ENCODE measurements at places on chromosomes 1 and 21.

GRCh38 chr1:37305841-37306240 lies 168.5 kb upstream of the ZC3H12A start:
- DNase-seq, result no peak

GRCh38 chr1:185727726-185728125 lies 6.5 kb upstream of the HMCN1 start:
- DNase-seq, result no peak

DNA sequence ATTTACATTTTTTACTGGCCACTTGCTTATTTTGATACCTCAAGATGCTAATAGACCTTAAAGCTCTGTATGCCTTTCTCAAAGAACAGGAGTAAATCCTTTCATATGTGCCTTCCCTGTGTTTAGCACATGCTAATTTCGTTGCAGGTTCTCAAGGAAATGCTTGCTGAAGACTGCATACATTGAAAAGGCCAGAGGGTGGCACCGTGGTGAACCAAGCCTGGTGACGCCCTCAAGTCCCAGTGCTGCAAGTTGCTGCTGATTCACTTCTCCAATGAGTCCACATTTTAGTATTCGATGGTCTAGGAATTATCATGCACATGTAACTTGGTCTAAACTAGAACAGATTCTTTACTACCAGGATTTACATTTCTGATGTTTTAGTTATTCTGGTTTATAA lies 94.1 kb downstream of the CLDN17 start:
- DNase-seq, result no peak

DNA sequence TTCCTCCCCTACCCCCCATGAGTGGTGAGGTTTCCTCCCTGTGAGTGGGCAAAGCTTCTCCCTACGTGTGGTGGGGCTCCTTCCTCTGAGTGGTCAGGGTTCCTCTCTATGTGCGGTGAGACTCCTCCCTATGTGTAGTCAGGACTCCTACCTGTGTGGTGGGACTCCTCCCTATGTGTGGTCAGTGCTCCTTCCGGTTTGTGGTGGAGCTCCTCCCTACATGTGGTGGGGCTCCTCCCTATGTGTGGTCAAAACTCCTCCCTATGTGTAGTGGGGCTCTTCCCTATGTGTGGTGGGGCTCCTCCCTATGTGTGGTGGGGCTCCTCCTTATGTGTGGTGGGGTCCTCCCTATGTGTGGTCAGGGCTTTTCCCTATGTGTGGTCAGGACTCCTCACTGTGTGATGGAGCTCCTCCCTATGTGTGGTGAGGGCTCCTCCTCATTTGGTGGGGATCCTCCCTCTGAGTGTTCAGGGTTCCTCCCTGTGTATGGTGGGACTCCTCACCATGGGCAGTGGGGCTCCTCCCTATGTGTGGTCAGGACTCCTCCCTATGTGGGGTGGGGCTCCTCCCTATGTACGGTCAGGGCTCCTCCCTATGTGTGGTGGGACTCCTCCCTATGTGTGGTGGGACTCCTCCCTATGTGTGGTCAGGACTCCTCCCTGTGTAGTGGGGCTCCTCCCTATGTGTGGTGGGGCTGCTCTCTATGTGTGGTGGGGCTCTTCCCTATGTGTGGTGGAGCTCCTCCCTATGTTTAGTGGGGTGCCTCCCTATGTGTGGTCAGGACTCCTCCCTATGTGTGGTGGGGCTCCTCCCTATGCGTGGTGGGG lies 29.1 kb downstream of the PRSS38 start:
- DNase-seq, result no peak

DNA sequence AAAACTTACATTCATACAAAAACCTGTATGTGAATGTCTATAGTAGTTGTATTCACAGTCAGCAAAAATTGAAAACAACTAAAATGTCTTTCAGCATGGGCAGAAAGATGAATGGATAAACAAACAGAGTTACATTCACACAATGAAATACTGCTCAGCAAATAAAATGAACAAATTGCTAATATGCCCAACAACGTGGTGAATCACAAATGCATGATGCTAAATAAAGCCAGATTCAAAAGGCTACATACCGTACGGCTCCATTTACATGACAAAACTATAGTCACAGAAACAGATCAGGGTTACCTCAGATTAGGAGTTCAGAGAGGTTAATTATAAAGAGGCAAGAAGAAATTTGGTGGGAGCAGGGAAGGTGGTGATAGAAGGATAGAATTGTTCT lies 100.7 kb upstream of the KCTD3 start:
- no peak for DNase-seq

DNA sequence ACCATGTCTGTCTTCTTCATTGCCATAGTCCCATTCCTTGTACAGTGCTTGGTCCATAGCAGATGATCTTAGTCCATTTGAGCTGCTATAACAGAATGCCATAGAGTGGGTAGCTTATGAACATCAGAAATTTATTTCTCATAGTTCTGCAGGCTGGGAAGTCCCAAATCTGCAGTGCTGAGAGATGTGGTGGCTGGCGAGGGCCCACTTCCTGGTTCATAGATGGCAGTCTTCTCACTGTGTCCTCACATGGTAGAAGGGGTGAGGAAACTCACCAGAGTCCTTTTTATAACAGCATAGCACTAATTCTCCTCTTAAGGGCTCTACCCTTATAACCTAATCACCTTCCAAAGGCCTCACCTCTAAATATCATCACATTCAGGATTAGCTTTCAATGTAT lies 23.1 kb upstream of the RAP1A start:
- no peak for DNase-seq

GRCh38 chr1:59150577-59151386 lies 146.1 kb upstream of the FGGY start:
- peak; percentile 100 for DNase-seq

DNA sequence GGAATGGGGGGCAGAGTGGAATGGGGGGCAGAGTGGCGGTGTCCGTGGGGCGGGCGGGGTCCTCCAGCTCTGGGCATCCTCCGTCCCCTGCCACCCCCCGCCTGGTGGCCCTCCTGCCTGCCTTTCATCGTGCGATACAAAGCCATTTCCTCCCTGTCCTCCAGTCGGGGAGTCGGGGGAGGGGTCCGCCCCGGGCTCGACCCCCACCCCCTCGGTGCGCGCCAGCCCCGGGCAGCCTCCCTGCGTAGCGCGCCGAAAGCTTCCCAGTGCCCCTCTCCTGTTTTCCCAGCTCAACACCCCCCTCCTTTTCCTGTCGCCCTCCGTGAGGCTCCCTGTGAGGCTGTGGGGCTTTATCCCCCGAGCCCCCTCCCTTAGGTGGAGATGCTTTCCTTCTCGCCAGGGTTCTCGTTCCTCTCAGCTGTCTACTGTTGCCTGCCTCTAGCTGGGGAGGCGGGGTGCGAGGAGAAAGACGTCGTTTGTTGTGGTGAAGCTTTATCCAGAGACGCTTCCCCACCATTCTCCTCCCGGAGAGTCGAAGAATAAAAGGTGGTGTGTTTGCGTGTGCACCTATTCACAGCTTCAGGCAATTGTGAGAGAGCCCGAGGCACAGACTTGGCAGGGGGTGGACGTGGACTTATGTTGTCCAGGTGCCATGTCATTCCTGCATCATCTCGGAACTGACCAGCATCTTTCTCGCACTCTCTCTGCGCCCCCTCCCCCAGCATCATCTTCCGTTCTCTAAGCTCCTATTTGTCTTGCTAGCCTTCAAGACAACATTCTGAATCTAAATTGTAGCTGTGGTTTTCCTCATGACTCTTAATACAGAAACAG lies 848 bp downstream of the DNM3 start:
- DNase-seq, result no peak

DNA sequence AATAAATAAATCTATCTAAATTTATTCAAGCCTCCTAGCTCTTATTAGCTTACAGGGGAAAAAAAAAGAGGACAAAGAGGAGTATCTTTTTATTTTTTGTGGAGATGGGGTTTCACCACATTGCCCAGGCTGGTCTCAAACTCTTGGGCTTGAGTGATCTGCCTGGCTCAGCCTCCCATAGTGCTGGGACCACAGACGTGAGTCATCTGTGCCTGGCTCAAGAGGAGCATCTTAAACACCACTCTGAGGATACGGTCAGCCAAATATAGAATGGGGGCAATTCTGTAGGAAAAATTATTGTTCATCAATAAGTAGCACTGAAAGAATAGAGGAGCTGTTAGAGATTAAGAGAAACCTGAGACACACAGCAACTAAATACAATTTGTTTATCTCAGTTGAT lies 24.1 kb downstream of the SLC45A3 start:
- no peak for DNase-seq

GRCh38 chr1:192918259-192918658 lies 109.4 kb downstream of the RGS2 start:
- no peak for DNase-seq

- DNase-seq, result no peak
Measured at GRCh38 chr1:61637470-61637869, 87.5 kb downstream of the TM2D1 start.

GRCh38 chr1:188314557-188315137 lies 1485.9 kb downstream of the PLA2G4A start:
- DNase-seq, result no peak

GRCh38 chr21:32329776-32330175 lies 31.1 kb downstream of the MRAP start:
- DNase-seq, result no peak

DNA sequence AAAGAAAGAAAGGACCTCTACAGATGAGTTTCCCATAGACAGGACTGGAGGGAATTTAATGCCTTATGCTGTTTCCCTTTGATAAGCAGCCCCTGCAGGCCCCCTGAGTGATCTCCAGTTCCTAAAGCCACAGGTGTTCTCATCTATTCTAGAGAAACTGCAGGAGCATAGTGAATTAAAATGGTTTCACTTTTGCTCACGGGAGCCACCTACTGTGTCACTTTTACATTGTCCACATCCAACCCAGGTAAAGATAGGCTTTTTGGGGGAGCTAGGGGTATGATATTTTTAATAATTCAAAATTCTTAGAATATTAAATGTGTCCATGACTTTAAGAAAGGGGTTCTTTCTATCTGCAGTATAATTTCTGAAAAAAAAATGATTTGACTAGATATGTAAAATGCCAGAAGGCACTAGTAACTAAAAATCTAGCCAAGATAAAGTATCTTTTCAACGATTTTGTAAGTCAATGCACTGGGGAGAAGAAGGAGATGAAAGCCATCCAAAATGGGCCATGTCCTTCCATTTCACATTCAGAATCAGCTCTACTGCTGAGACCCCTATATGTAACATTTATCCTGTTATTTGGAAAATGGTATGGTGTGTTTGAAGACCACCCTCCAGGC lies 267.3 kb upstream of the DUSP10 start:
- DNase-seq, result peak; percentile 20

- no peak for DNase-seq
Measured at GRCh38 chr1:172380441-172381244, 39.8 kb upstream of the C1orf105 start.

GRCh38 chr1:61125263-61125662 lies 42.9 kb downstream of the NFIA start:
- no peak for DNase-seq

- DNase-seq, result no peak
Measured at GRCh38 chr1:63103682-63104081, 218.7 kb upstream of the FOXD3 start.

DNA sequence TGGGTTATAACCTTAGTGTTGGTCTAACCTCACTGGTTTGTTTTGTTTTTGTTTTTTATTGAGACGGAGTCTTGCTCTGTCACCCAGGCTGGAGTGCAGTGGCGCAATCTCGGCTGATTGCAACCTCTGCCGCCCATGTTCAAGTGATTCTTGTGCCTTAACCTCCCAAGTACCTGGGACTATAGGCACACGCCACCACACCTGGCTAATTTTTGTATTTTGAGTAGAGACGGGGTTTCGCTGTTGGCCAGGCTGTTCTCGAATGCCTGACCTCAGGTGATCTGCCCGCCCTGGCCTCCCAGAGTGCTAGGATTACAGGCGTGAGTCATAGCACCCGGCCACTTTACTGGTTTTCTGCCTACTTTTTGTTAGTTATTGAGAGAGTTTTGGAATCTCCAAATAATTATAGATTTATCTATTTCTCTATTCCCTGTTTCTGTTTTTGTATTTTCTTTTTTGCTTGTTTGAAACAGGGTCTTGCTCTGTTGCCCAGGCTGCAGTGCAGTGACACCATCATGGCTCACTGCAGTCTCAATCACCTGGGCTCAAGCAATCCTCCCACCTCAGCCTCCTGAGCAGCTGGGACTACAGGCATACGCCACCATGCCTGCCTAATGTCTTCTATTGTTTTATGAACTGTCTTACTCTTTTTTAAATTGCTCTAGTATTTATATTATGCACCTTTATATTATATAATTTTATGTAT lies 21.4 kb downstream of the SMG7 start:
- DNase-seq, result peak; percentile 33

- no peak for DNase-seq
Measured at GRCh38 chr1:218462587-218462986, 117.5 kb downstream of the TGFB2 start.

GRCh38 chr1:119636491-119637089 lies 11.5 kb downstream of the ZNF697 start:
- no peak for DNase-seq

DNA sequence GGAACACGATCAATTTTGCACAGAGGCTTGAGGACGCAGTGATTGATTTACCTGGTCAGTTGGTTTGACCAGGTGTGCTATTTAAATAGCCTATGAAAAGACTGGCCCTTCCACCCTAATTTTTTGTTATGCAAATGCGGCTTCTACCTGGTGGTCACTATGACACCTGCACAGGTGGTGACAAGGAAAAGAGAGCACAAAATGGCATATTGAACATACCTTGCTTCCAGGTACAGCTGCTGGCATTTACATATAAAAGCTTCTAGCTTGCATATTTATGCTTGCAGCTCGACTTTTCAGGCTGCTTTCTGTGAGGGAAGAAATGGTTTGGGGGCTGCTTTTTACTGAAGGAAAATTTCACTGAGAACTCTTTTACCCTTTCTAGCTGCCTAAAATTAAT lies 15.3 kb upstream of the FMO4 start:
- no peak for DNase-seq

Data from amniotic epithelial cell (primary cell).